CD4-positive, alpha-beta T cell treated with Interleukin-21 for 1 hour (primary cell): ENCODE measurements at places on chromosomes 4 and X.

GRCh38 chr4:120316416-120316815 lies 249.8 kb upstream of the MAD2L1 start:
- no peak for DNase-seq

- no peak for DNase-seq
Observed at GRCh38 chr4:54384563-54384962, 155.5 kb downstream of the PDGFRA start.

- no peak for DNase-seq
Observed at GRCh38 chrX:111164728-111165127, 68.7 kb downstream of the PAK3 start.

DNA sequence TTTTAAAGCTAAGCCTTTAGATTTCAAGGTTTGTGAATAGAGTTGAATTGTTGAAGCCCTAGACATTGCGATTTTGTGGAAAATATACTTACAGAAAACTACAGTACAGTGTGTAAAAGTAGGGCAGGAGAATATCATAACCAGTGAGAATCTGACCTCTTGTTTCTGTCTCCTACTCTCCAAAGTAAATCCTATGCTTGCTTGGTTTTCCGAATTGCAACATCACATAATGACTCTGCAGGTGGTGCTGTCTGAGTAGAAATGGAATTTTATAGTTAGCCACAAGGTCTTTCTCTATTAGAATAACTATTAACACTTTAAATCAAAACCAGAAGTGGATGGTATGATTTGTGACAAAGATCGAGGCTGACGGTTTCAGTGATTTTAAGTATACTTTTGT lies 505.6 kb downstream of the RAPGEF2 start:
- DNase-seq, result no peak

- no peak for DNase-seq
Observed at GRCh38 chr4:78865451-78865850, 73.8 kb downstream of the PAQR3 start.

- no peak for DNase-seq
Observed at GRCh38 chr4:3413217-3413671, 28.5 kb upstream of the HGFAC start.

GRCh38 chrX:153969125-153969903 lies 2.3 kb downstream of the HCFC1 start:
- DNase-seq, result no peak

GRCh38 chr4:101954975-101955678 lies 164.6 kb downstream of the BANK1 start:
- no peak for DNase-seq

GRCh38 chrX:115525486-115525885 lies 35.5 kb upstream of the PLS3 start:
- DNase-seq, result no peak

DNA sequence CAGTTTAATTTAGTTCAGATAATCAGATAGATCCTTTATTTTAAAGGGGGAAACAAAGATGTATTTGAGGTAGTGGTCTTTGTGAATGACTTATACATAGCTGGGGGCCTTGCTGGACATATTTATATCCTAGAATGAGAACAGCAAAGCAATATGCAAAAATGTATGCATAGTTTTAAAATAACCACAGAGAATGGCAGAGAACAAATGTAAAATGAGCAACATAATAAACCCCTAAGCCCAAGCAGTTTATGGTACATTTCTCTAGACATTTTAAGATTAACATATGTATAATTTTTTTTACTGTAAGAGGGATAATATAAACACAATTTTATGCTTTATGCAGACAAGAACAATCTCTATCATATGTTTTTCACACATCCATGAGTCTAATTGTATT lies 434.2 kb upstream of the SMIM31 start:
- no peak for DNase-seq

DNA sequence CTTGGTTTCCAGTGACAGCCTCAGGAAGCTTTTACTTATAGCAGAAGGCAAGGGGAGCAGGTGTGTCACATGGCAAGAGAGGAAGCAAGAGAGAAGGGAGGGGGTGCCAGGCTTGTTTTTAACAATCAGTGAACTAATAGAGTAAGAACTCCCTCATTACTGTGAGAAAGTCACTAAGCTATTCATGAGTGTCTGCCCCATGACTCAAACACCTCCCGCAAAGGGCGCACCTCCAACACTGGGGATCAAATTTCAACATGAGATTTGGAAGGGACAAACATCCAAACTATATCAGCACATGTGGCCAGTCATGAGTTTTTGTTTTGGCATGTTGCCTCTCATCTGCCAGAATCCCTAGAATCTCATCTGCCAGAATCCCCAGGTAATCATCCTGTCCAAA lies 183.5 kb upstream of the C1QTNF7 start:
- DNase-seq, result no peak

DNA sequence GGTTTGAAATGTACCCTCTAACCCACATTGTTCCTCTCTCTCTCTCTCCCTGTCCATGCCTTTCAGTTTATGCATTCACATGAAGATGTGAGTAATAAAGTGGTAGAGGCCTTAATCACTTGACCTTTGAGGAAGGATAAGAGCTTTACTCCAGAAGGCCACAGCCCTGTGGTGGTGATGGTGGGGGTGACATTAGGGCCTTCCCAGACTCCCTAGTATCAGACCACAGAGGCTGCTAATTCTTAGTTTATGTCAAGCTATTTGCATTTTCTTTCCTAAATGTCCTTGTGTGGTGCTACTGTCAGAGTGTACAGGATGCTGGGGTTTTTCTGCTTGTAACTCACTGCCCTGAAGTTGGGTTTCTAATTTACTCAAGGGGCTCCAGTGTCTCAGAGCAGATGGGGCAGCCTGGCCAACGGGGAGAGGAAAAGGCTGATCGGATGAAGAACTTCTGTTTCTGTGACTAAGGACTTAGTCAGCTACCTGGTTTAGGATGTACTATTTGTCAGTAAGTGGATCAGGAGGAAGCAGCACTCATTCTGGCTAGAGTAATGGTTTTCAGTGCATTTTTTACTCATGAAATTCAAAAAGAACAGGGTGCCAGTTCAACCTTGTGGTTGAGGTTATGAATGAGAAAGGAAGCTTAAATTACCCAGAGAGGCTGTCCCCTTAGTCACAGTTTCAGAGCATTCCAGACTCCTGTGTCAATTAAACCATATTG lies 509.6 kb upstream of the DIPK2B start:
- DNase-seq, result no peak

GRCh38 chr4:10960389-10960788 lies 275.8 kb upstream of the CLNK start:
- no peak for DNase-seq
